ENCODE measurements at places on chromosomes 12 and 14.
A peak's percentile ranks its signal among the peaks of the same experiment; 100 is the strongest.

DNA sequence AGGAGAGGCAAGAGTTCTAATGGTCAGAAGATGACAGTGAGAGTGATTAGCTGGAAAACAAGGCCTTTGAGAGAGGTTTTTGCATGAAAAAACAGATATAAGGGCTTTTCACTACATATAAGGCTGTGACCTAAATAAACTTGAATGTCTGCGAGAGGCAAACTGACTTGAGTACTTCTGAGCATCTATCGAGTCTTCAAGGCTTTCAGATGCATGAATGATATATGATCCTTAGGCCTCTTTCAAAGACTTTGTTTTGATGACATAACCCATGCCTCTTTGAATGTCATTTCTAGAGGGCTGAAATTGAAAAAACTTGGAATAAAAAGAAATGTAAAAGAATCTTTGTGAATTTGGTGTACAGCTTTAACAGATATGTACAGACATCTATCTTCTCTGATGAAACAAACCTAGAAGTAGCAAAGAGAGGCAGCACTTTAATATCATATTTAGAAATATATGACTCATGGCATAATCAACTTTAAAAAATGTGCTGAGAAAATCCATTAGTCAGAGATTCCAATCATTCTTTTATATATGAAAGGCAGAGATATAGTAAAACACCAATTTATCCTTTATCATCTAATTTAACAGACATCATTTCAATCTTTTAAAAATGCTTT is 72.6 kb downstream of the PPM1H start:
- DNase-seq: no peak

DNA sequence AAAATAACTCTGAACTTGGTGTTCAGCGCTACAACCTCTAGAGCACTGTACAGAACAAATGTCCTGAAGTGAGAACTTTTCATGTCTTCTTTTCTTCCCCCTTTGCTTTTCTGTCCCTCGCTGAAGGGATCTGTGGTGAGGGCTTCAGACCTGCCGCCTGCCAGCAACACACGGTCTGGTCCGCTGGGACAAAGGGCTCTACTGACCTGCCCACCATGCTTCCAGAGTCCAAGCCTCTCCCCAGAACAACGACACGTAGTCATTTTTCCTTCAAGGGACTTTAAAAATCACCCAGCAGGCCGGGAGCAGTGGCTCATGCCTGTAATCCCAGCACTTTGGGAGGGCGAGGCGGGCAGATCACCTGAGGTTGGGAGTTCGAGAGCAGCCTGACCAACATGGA is 140.4 kb downstream of the EFCAB11 start:
- DNase-seq: no peak

GRCh38 chr12:58670623-58671022 is 249.7 kb downstream of the LRIG3 start:
- DNase-seq: no peak

DNA sequence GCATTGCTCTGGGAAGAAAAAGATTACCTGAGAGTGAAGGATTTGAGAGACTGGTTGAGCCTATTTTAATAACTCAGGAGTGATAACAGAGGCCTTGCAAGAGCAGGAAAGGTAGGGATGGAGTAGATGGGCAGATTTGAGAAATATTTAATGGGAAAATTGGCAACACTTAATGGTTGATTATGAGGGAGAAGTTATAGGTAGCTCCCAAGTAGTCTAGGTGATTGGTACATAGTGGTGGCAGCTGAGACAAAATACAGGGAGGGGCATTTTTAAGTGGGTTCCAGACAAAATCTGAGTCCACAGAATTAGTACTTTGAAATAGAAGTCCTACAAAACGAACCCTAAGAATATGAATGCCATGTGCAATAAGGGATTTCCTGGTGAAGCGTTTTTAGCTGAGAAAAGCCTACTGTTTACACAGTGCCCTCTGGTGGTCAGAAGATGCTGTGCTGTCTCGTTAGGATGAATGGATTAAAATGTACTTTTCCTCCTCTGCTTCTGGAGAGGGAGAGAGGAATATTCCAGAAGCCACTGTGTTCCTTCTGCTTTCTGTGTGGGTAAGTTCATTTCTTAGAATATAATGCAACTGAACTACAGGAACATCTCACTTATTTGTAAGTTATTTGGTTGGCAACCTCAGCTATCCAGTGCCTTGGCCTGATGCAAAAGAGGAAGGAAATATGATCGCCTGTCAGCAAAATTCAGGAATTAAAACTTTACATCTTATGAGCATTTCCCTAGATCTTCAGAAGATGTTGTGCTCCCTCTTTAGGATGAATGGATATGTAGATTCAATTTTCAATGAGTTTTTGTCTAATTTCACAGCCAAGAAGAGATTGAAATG is 6.5 kb downstream of the ZBTB1 start:
- DNase-seq: no peak

DNA sequence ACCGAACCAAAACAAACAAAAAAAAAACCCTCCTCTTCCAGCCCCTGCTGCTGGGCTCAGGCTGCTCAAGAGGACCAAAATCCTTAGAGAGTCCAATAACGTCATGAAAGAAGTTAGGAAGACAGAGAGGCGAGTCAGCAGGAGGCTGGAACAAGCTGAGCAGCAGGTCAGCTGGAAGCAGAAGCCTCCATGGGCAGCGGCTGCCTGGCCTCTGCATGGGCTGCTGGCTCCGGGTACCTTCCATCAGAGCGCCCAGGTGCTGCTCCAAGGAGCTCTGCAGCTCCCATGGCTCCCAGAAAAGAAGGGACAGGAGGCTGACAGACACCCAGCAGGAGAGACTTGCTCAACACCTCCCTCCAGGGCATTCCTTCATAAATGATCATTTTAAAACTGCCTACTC is 3.2 kb upstream of the KRT2 start:
- DNase-seq: no peak

GRCh38 chr12:55824726-55825125 is 4.7 kb downstream of the DNAJC14 start:
- no peak for DNase-seq

GRCh38 chr12:49917788-49918173 is 14.1 kb upstream of the FAIM2 start:
- DNase-seq: no peak

DNA sequence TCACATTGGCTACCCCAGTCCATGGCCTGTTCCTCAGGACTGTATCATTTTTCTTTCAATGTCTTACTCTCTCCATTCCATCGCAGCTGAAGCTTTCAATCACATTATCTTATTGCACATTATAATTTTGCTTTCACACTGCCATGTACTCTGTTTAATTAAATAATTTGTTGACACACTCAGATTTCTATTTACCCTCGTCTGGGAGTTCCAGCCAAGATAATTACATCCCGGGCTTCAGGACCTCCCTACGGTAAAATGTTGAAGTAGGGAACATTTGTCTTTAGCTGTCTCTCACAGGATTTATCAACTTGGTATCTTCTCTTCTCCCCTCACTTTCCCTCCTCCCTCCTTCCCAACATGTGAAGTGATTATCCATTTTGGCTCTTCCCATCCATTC is 177.2 kb upstream of the RASSF8 start:
- no peak for DNase-seq

- DNase-seq: no peak
Observed at GRCh38 chr12:113418213-113418879, 3.8 kb upstream of the SDSL start.

DNA sequence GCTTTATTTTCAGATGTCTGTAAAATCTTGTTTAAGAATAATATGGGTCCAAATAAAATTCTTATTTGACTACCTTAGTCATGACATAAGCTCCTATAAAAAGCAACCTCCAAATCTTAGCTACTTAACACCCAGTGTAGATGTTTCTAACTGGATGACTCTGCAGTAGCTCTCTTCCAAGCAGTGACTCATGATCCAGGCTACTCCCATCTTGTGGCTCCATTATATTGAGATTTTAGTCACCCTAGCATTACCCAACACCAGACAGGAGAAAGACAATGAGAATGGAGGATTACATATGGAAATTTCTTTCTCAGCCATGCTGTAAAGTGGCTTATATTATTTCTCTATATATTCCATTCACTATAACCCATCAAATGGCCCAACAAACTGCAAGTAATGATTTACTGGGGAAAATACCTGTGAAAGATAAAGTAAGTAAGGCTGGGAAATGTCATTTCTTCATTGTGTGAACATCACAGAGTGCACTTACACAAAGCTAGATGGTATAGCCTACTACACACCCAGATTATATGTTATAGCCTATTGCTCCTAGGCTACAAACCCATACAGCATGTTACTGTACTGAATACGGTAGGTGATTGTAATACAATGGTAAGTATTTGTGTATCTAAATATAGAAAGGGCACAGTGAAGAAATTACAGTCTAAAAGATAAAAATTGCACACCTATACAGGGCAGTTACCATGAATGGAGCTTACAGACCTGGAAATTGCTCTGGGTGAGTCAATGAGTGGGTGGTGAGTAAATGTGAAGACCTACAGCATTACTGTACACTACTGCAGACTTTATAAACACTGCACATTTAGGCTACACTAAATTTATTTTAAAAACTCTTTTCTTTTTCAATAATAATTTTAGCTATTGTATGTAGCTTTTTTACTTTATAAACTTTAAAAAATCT is 163.2 kb downstream of the DYRK2 start:
- no peak for DNase-seq

DNA sequence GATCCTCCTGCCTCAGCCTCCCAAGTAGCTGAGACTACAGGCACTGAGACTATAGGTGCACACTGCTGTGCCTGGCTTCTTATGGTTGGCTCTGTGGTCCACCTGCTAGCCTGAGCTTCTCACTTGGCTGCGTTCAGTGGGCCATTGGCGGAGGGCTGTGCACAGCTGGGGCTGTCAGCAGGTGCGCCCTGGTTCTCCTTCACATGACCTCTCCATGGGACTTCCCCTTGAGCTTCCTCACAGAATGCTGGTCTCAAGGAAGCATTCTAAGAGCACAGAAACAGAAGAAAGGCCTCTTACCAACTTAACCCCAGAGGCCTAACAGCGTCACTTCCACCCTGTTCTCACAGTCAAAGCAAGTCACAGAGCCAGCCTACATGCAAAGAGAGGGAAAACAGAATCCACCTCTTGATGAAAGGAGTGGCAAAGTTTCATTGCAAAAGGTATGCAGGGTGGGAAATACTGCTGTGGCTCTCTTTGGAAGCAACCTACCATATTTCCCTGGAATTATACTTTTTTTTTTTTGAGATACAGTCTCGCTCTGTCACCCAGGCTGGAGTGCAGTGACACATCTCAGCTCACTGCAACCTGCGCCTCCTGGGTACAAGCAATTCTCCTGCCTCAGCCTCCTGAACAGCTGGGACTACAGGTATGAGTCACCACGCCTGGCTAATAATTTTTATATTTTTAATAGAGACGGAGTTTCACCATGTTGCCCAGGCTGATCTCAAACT is 9.3 kb downstream of the RILPL2 start:
- DNase-seq: peak; percentile 97

DNA sequence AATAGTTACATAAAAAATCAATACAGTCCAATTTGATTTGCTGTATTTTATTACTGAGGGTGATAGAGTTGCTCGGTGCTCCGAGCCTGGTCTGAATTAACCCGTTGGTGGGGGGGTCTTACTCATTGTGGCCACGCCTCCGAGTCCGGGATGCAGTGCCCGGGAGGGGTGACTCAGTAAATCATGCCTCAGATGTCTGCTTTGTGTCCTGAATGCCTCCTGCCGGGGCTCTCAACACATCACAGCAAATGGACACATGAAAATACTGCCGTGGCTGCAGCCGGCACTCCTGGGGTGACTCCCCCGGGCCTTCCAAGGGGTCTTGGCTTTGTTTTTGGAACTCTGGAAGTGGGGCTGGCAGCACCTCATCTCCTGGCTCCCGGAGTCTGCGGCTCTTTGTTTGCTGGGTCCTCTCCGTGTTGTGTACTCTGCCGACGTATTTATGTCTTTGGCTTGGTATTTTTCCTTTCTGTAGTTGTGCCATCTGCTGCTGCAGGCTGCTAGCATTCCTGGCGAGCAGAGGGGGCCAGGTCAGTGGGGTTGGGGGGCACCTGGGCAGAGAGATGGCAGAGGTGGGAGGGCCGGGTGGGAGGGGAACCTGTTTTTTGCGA is 129.0 kb downstream of the AACS start:
- DNase-seq: no peak

DNA sequence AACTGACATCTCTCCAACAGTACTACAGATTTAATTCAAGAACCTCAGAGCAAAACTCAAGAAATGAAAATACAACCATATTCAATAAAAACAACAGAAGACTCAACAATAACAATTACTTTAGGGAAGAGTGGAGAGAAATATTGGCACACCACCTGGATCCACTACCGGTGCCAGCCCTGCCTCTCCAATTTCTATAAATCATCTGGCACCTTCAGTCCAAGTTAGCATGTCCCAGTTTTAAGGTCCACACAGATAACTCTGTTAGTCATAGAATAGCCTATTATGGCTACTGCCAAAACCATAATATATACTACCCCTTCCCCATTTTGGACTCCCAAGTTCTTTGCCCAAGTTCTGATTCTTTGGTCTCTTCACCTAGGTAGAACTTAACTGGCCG is 69.9 kb upstream of the PSMA6 start:
- DNase-seq: no peak

DNA sequence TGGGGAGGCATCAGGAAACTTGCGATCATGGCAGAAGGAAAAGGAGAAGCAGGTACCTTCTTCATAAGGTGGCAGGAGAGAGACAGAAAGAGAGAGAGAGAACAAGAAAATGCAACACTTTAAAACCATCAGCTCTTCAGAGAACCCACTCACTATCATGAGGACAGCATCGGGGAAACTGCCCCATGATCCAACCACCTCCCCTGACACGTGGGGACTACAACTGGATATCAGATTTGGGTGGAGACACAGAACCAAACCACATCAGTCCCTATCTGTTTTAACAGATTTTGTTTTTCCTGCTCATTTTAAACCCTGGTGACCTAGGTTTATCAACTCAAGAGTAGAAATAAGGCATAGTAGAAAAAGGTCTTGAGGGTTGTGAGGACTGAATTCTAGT is 210.1 kb upstream of the PLXNC1 start:
- DNase-seq: no peak

DNA sequence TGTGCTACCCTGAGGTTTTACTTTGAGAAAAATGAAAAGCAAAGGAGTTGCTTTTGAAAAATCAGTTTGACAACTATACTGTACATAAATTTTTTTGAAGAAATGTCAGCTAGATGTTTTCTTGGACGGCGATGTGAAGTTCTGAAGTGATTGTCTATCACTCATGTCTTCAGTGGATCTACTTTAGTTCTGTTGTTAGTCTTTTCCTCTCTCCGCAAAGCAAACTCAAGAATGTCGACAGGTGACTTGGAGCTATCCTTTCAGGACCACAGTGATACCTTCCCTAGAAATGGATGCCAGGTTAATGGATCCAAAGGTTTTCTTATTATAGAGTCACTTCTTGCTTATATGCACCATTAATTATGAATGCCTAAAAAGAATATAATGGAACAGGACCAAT is 1.2 kb downstream of the PTPRO start:
- DNase-seq: no peak

DNA sequence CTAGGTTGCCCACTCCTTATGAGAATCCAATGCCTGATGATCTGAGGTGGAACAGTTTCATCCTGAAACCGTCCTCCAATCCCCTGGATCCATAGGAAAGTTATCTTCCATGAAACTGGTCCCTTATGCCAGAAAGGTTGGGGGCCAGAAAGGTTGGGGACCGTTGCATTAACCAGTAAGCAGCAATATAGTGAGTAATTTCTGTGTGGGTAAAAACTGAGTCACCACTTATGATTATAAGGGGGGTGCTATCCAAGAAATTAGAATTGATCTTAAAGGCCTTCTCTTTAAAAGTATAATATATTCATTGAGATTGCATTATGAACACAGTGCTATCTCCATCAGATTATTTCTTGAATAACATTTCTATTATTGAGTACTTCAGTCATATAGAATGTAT is 97.2 kb downstream of the PCNX1 start:
- DNase-seq: no peak

GRCh38 chr12:15627995-15628945 is 160.9 kb downstream of the EPS8 start:
- no peak for DNase-seq

- peak; percentile 38 for DNase-seq
Observed at GRCh38 chr12:105721051-105721825, 390.7 kb downstream of the C12orf75 start.
